ENCODE measurements at places on chromosomes 12 and 14.

DNA sequence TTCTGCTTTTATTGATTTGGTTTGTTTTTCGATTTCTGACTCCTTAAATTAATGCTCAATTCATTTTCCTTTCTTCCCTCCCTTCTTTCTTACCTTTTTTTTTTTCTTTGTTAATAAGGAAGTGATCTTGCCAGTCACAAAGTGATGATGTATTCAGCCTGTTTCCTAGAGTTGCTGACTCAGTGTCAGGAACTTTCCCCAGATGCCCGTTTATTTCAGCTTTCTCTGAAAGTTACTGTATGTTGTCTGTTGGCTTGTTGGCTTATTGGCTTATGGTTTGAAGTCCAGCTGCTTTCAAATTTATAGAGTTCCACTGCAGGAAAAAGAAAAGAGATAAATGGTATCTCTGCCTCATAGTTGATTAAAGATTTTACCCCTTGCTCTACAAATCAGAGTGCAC lies 12.4 kb upstream of the SLC6A15 start:
- DNase-seq, result no peak

DNA sequence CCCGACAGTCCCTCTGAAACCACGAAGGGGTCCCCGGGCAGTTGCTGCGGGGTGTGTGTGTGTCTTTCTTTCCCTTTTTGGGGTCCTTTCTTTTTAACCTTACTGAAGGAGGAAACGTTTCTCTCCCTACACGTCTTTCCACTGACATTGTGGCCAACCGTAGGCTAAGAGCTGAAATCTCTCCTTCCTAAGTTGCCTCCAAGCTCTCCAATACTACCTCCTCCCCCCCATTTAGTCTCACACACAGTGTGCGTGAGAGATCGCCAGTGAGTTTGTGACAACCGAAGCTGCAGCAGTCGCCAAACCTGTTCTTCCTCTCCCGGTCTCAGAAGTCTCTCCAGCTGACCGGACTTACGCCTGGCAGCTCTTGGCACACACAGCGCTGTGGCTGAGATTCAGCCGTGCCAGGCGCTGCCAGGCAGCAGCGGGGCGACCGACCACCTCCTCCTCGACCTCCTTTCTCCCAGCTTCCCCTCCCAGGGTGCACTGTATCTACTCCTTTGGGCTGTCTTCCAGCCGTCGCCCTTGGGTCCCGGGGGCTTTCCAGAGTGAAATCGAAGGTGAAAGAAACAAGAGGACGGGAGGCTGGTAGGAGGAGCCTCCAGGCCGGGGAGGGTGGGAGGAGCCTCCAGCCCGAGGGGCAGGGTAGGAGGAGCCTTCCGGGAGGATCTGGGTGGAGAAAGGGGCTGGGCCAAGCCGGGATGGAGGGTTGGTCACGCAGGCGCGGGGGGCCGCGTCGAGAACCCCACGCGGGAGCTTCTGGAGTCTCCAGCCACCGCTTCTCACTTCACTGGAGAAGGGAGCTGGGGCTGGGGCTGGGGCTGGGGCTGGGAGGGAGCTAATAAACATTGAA lies at the start of gene TMTC2:
TSS of gene TMTC2 (plus strand) at position 739 of the 853 bp plus-strand sequence.
- peak; percentile 70 for DNase-seq

DNA sequence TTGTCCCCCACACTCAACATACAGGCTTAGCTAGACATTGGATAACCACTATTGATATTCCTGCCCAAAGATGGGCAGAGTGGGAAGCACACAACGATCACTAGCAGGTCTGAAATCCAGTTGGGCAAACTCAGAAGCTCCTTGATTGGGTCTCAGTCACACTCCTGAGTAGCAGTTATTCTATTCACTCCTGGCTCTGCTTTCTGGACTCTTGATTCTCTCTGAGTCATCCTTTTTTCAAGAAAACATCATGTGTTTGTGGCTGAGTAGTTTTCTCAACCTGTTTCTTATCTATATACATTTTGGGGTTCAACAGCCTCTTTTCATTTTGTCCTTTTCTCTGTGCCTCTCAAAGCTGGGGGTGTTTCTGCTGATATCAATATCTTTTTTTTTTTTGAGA lies 46.0 kb upstream of the MANSC4 start:
- no peak for DNase-seq

DNA sequence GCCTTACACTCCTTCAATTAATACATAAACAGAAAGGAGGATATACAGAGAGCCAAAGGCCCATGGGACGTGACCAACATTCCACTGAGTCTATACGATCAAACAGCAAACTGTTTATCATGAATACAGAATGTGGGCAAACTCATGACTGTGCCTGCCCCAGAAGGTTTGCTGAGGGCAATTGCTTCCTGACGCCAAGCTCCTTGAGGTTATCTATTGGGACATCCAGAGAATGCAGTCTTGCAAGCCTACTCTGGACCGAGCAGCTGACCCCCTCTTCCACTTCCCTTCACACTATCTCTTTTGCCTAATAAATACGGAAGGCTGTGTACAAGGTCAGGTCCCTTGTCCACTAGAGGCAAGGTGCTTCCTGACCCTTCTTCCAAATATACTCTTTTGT lies 18.5 kb upstream of the SLC10A1 start:
- DNase-seq, result no peak

DNA sequence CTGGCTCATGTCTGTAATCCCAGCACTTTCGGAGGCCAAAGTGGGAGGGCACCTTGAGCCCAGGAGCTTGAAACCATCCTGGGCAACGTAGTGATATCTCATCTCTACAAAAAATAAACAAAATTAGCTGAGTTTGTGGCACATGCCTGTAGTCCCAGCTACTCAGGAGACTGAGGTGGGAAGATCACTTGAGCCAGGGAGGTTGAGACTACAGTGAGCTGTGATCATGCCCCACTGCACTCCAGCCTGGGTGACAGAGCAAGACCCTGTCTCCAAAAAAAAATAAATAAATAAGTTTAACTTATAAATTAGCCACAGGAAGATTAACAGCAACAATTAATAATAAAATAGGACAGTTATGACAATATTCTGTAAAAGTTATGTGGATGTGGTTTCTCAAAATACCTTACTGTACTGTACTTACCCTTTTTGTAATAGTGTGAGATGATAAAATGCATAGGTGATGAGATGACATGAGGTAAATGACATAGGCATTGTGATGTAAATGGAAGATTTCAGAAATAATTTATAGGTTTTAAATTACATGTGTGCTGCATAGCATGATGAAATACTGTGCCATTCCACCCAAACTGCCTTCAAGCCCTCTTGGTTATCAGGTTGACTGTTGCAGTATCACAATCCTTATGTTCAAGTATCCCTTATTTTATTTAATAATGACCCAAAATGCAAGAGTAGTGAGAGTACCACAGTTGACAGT lies 22.0 kb downstream of the USP15 start:
- peak; percentile 31 for DNase-seq

GRCh38 chr12:92145731-92146496 lies at the start of gene BTG1:
Gene BTG1, minus strand, starts transcription at chr12:92145846. Its CDS starts 311 bp downstream, at chr12:92145535.
- DNase-seq, result peak; percentile 99

GRCh38 chr12:8742501-8742900 lies 44.7 kb downstream of the RIMKLB start:
- DNase-seq, result no peak

DNA sequence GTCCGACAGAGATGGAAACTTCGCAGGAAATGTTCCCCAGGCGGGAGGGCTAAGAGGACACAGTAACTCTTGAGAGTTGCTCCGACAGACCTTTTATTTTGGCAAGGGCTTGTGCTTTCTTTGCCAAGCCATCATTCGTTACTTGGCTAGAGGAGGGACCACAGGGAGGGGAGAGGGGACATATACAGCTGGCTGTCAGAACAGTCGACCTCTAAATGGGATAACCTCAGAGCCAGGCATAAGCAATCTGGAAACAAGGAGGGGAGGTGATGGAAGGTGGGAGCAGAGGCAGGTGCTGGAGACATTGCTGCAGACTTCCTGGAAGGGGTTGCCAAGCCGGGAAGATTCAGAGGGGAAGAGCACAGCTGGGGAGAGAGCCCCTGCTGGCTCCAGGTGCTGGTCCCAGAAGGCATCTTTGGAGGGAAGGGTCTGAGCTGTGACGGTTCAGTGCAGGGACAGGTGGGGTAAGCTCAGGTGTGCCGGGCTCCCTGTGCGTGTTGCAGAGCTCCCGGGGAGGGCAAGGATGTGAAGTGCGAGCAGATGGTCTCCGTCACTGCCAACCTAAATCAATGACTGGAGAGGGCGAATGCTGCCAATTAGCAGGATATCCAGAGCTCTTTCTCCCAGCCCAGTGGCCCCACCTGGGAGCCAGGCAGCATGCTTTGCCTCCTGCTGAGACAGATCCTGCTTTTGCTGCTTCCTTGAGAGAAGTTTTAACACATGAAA lies 50.1 kb downstream of the CHST11 start:
- no peak for DNase-seq

- DNase-seq, result no peak
Measured at GRCh38 chr14:91830777-91831176, 36.6 kb downstream of the TC2N start.

- DNase-seq, result no peak
Measured at GRCh38 chr14:72665259-72665658, 228.6 kb downstream of the DPF3 start.

DNA sequence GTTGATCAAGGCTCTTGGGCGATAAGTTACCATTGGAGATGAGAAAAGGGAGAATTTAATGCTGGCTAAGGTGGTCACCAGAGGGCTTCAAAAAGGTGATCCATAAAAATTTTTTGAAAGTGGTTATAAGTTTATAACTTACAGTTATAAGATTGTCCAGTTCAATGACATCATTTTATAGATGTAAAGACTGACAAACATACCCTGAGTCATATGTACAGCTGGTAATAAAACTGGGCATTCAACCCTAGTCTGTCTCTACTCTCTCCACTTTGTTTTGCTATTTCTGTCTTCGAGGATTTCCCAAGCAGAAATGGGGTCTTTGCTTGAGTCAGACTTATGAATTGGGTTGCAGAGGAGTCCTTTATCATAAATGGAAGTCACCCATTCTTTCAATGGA lies 454.0 kb downstream of the SOX5 start:
- DNase-seq, result no peak

DNA sequence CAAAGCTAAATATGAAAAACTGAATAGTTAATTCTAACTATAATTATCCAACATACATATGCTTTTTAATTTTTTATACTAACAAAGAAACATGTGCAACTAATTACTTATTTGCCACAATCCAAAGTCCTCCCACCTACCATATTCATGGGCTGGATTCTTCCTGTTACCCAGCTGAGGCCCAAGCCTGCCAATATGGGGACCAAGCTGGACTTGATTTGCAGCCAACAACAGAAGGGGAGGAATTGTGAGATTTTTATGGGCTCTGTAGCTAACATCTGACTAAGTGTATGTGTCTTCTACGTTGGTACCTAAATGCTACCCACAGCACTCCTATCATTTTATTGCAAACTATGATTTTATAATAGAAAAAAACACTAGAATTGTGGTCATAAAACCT lies 13.1 kb upstream of the ANKS1B start:
- DNase-seq, result no peak

DNA sequence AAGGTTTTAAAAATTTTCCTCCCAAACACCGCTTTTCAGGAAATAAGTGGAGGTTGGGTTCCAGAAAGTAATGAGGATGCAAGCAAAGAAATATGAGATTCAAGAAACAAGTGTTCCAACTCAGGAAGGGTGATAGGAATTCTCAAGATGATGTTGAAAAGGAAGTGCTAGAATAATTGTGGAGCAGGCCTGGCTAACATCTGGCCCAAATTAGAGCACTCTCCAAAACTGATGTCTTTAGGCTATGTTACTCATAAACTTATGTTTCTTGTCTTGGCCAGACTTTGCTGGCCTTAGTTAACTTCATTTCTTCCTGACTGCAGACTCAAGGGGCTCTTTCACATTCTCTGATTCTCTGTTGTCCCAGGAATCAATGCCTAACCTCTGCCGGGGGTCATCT lies 116.3 kb downstream of the TMTC3 start:
- DNase-seq, result no peak

DNA sequence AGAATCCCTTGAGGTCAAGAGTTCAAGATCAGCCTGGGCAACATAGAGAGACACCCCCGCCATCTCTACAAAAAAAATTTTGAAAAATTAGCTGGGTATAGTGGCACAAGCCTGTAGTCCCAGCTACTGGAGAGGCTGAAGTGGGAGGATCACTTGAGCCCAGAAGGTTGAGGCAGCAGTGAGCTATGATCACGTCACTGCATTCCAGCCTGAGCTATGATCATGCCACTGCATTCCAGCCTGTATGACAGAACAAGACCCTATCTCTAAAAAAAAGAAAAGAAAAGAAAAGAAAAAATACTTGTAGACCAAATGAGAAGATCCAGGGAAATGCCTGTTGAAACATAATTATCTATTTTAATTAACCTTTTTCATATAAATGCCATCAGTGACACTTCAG lies 93.8 kb upstream of the MDM1 start:
- DNase-seq, result no peak

DNA sequence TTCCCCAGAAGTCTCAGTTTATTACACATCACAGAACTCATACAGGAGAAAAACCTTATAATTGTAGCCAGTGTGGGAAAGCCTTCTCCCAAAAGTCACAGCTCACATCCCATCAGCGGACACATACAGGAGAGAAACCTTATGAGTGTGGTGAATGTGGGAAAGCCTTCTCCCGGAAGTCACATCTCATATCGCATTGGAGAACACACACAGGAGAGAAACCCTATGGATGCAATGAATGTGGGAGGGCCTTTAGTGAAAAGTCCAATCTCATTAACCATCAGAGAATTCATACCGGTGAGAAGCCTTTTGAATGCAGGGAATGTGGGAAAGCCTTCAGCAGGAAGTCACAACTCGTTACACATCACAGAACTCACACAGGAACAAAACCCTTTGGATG lies 20.1 kb downstream of the ZNF84 start:
- DNase-seq, result no peak

- no peak for DNase-seq
Measured at GRCh38 chr14:54660604-54661111, 93.7 kb downstream of the SAMD4A start.

DNA sequence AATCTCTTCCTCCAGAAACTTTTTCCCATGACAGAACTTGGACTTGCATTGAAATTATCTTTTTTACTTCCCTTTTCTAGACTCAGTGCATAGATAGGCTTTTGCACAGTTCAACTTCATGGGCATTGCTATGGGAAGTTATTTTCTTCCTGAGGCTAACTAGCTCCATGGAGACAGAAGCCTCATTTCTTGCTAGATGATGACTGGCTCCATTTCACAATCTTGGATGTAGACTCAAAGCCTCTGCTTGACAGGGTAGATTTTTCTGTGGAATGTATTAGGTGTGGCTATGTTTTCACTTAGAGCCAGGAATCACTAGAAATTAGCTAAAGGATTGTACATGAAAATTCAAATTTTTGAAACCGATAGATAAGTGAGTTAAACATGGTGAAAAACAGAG lies 884.1 kb upstream of the MGAT4C start:
- no peak for DNase-seq

- DNase-seq, result no peak
Measured at GRCh38 chr14:39451811-39452210, 19.6 kb upstream of the FBXO33 start.

GRCh38 chr12:47819138-47819895 lies 386 bp downstream of the HDAC7 start:
- DNase-seq, result peak; percentile 63

Data from hematopoietic multipotent progenitor cell treated with erythropoietin and hydrocortisone succinate and interleukin-3 and kit ligand, for 8 days (in vitro differentiated cells).